ENCODE measurements at places on chromosomes 7 and 10. TPM values are rescaled to one million over a fixed set of nuclear protein-coding genes. Genes with fewer than 3 reads are reported as not detected.

LAMB4 gene
- total RNA-seq: 28.2 TPM

RBM17 gene
- 61.8 TPM for total RNA-seq

RPEL1 gene
- not detected for total RNA-seq

GPER1 gene
- 1.9 TPM for total RNA-seq

UCMA gene
- total RNA-seq: not detected

KEL gene
- total RNA-seq: 0.09 TPM

TMEM213 gene
- total RNA-seq: not detected

OR2A25 gene
- total RNA-seq: not detected

GPR146 gene
- total RNA-seq: 1.1 TPM

SBDS gene
- total RNA-seq: 105 TPM

GRCh38 chr7:46218461-46219200, 297.6 kb upstream of the IGFBP3 start:
- no peak for DNase-seq

GRCh38 chr10:34526186-34526585, 288.9 kb downstream of the PARD3 start:
- no peak for DNase-seq

DNA sequence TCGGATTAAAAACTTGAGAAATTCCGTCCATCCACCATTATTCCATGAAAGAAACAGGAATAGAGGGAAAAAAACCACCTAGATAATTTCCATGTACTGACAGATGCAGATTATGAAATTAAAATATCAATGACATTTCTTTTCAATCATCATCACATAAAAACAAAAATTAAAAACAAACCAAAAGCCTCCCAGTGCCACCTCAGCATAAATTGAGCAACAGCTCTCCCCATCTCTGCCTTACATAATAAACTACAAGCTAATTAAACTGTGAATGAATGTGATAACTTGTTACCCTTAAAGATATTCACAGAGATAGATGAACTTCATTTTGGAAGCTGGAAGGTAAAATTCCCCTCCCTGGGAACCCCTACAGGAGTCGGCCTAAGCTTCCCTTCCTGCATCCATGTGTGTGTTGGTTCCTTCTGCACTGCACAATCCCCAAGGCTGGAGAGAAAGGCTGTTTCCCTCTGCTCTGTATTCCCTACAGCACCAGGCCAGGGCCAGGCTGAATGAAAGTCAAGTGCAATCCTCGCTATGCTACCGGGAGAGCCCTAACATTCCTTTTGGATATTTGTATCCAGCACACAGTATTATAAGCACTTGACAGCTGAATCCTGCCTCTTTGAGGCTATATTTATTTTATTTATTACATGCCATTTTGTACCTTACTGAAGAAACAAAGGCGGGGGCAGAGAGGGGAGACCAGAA, 8.1 kb downstream of the CCDC6 start:
- no peak for DNase-seq

DNA sequence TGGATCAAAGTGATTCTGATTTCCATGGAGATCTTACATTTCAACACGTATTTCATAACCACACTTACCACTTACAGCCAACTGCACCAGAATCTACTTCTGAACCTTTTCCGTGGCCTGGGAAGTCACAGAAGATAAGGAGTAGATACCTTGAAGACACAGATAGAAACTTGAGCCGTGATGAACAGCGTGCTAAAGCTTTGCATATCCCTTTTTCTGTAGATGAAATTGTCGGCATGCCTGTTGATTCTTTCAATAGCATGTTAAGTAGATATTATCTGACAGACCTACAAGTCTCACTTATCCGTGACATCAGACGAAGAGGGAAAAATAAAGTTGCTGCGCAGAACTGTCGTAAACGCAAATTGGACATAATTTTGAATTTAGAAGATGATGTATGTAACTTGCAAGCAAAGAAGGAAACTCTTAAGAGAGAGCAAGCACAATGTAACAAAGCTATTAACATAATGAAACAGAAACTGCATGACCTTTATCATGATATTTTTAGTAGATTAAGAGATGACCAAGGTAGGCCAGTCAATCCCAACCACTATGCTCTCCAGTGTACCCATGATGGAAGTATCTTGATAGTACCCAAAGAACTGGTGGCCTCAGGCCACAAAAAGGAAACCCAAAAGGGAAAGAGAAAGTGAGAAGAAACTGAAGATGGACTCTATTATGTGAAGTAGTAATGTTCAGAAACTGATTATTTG, 15.3 kb downstream of the HNRNPA2B1 start:
- DNase-seq: no peak

GRCh38 chr10:126926568-126926967, 21.3 kb downstream of the DOCK1 start:
- DNase-seq: no peak

- DNase-seq: no peak
Observed at GRCh38 chr7:32244806-32245345, 174.7 kb upstream of the PDE1C start.

DNA sequence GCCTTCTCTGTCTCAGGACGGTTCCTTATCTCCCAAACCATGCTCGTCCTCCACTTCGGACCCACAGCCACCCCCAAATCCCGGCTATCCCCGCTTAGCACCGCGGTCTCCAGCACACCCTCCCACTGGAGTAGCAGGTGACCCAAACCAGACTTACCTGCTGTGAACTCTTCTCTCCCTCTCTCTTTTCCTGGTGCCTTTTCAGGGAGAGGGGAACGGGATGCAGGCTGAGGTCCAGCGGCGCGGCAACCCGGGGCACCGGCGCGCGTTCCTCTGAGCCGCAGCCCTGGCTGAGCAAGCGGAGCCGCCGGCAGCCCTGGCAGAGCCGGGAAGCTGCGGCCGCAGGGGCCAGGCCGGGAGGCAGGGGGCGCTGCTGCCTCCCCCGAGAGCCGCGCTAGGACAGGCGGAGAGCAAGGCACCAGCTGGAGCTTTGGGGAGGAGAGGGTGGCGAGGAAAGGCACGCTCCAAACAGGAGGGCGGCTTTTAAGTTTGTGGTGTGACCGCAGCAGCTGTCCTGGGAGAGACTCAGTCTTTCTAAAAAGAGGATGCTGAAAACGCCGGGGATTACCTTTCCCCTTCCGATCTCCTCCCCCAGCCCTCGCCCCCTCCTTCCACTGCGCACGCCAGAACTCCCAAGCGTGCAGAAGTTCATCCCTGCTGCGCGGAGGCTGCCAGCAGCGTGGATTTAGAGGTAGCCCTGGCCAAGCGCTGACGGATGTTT, at the start of gene SEMA3D:
SEMA3D (minus strand) TSS at position 536 of the 721 bp plus-strand sequence. CDS start 65,165 bp downstream, outside the sequence.
- DNase-seq: no peak

- DNase-seq: no peak
Observed at GRCh38 chr10:71600849-71601248, 118.7 kb downstream of the C10orf105 start.

DNA sequence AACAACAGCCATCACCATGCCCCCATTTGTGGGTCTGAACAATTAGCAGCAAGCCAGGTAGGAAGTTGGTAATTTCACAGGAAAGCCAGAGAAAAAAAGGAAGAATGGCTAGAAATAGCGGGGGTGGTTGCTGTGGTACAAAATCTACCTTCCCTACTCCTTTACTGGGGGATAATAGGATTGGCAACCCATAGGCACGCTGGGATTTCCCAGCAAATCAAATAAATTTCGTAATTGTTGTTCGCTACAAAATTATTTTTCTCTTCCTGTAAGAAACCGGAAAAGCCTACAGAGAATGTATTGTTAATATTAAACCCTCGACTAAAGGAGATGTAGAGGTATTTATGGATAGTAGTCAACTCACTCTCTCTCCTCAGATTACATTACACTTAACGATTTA, 123.9 kb downstream of the DOCK4 start:
- no peak for DNase-seq

GRCh38 chr10:132544744-132545658, 7.4 kb downstream of the INPP5A start:
- DNase-seq: no peak

DNA sequence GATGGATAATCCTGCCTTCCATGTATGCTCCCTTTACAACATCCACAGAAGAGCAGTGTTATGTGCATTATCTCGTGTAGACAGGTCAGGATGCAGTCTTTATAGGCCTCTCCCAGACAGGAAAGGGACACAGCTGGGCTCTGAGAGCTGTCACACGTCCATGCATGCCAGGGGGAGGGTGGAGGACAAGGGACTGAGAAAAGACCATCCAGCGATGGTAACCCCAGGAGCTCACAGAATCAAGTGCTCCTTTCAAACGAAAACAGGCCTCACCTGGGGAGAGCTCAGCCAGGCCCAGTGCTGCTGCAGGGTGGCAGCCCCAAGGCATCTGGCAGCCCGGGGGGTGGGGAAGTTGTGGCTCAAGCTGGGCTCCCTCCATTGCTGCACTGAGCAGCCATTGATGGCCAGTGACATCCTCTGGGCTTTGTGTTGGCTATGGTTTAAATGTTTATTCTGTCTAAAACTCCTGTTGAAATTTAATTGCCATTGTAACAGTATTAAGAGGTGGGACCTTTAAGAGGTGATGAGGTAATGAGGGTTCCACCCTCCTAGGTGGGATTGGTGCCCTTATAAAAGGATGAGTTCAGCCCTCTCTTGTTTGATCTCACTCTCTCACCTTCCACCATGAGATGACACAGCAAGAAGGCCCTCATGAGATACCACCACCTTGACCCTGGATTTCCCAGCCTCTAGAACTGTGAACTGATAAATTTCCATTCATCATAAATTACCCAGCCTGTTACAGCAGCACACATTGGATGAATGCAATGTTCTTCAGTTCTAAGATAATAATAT, 15.7 kb downstream of the JCAD start:
- DNase-seq: no peak

DNA sequence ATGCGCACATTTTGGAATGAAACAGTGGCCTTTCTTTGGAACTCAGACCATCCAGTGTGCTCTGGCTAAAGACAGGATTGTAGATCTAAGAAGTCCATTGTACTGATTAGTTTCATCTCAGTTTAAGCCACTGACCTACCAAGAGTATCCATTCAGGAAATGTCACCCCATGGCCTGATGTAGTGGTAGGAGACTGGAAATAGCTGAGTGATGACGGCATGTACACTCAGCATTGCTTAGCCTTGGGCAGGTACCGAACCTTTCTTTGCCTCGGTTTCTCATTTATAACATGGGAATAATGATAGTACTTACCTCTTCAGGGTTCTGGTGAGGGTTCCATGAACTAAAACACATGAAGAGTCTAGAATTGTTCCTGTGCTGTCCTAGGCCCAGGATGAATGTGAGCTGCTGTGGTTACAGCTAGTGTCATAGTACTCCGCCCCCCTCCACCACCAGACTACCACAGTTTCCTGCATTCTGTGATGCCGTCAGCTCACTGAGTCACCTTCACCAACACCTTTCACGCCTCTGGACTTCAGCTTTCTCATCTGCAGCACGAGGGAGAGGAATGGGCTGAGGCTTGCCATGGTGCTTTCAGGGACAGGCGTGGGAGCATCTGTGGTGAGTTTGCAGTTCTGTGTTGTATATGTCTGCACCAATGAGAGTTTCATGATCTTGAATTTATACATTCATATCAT, 484.0 kb upstream of the GALNT17 start:
- no peak for DNase-seq

DNA sequence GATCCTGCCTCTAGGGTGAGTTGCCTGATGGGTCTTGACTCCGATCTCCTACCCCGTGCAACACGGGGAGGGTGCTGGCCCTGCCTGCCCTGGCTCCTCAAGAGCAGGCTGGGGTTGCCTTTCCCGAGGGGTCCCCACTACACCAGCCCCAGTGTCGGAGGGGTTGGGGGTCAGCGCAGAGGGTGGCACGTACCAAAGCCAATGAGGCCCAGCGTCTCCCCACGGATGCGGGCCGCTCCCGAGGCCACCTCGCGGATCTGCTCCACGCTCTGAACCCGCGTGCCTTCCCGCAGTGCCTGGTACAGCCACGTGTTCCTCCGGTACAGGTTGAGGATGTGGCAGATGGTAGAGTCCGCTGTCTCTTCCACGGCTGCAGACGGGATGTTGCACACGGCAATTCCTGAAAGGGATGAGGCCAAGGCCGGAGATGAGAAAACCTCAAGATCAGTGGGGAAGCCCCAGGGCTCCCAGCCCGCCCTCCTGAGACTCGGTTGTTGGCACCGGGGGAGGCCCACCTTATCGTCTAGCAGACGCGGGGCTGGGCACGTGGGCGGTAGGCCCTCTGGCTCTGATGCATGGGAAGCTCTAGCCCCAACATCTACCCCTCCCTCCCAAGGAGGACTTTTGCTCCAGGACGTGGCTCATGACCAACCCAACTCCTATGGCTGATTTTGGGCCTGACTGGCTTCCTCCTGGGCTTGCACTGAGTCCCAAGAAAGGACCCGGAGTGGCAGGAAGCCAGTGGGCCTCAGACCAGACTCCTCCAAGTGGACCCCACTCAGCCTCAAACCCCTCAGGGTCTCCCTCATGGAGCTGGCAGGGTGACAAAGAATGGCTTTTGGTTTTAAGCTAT, 56.1 kb downstream of the ZRANB1 start:
- DNase-seq: no peak

DNA sequence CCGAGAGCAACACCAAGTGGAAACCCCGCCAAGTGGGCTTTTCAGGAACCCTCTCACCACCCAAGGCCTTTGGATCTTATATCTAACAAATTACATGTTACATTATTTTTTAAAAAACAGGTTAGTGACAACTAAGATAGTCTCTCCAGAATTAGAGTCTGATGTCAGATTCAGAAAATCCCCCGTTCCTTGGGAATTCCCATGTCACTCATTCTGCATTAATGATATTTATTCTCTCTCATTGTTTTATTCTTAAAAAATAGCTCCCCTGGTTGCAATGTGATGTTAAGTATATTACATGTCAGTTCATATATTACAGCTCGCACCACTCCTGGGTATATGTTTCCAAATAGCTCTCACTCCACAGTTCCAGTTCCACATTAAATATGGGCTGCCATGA, 81.8 kb downstream of the WNT2 start:
- no peak for DNase-seq

GRCh38 chr10:112137154-112137987, 46.2 kb downstream of the GPAM start:
- no peak for DNase-seq

DNA sequence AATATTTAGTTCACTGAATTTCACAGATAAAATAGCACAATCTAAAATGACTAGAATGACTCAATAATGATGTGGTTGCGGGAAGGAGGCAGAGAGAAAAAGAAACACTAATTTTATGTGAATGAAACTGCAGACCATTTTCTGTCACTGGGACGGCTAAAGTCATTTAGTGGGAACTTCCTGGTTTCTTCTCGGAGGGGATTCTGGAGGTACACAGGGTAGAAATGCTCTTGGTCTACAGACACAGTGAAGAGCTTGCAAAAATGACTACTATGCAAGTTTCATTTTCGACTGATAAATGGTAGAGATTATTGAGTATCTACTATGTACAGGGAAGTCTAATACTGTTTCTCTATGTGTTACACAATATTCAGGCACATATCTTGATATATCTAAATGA, 63.5 kb upstream of the LRRN3 start:
- no peak for DNase-seq

GRCh38 chr7:22108151-22108845, 162.6 kb upstream of the CDCA7L start:
- DNase-seq: no peak

DNA sequence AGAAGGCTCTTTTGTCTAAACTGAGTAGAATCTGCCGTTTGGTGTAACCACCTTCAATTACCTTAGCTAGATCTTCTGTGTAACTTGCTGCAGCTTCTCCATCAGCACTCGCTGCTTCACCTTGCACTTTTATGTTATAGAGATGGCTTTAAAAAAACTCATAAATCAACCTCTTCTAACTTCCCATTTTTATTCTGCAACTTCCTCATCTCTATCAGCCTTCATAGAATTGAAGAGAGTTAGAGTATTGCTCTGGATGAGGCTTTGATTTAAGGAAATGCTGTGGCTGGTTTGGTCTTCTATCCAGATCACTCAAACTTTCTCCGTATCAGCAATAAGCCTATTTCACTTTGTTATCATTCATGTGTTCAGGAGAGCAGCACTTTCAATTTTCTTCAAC, 1131.9 kb upstream of the CELF2 start:
- no peak for DNase-seq

Data from esophagus squamous epithelium (tissue), 5 donors.